ENCODE measurements at places on chromosomes 12 and 14. TPM values are rescaled to one million over a fixed set of nuclear protein-coding genes. Genes with fewer than 3 reads are reported as not detected.

DNA sequence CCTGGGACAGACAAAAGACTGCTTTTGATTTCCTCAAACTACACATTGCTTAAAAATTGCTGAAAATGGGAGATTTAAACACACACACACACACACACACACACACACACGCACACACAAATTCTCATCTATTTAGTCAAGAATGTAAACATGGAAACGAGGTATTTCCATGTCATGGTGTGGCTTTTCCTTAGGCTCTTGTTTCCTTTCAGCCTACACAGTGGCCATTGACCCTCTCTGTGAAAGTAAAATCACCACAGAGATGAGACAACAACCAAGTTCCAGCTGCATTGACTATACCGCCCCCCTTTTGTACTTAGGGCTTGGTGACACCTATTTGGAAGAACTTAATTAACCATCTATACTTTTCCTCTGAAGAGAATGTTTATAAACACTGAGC is 41.9 kb downstream of the TTC8 start:
- DNase-seq, result no peak

DNA sequence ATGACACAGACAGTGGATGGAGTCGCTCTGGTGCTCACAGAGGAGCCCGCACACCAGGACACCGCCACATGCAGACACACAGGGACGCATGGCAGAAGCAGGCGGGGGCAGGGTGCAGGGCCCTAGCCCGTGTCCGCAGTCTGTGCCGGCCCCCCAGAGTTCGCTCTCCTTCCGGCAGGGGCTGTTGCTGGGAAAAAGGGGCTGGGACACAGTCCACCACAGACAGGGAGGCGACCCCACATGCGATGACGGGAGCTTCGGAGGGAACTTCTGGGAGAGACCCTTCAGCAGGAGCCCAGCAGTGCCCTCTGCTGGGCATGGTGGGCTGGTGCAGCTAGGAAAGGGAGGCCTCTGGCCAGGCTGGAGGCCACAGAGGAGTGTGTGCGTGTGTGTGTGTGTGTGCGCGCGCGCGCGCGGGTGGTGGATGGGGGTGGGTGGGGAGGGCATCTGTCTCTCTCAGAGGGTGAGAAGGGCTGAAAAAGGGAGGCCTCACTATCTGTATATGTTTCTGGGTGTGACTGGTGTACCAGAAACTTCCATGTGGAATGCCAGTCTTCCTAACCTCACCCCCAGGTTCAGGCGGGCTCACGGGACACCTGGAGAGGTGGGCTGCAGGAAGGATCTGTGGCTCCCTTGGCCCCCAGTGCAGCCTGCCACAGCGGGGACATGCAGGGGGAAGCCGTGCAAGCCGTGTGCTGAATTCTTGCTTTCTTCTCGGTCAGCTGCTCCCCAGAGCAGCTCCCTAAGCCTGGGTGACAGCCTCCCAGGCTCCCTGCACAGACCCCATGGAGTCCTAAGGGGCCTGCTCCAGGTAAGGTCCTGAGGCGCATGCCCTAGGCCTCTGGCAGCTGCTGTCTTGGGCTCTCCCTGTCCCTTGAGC is 60.7 kb downstream of the PLEKHG3 start:
- peak; percentile 67 for DNase-seq

DNA sequence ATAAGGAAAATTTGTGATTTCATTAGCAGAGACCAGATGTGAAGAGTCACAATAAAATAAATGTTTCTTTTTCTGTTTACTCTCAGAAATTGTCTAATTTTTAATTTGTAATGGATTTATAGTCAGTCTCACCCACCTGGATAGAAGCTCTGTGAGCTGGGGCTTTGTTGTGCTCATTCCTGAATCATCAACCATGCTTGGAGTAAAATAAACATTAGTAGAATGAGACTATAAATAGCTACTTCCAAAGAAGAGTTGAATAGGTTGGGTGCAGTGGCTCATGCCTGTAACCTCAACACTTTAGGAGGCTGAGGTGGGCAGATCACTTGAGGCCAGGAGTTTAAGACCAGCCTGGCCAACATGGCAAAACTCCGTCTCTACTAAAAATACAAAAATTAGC is 185.3 kb upstream of the FBXO33 start:
- DNase-seq, result no peak

Gene ACSM4
- not detected for total RNA-seq

Gene RFX4
- total RNA-seq, result not detected

- no peak for DNase-seq
These were observed 40.1 kb upstream of the DUSP6 start for GRCh38 chr12:89392391-89392790.

Gene SAMD15
- 0.23 TPM for total RNA-seq

DNA sequence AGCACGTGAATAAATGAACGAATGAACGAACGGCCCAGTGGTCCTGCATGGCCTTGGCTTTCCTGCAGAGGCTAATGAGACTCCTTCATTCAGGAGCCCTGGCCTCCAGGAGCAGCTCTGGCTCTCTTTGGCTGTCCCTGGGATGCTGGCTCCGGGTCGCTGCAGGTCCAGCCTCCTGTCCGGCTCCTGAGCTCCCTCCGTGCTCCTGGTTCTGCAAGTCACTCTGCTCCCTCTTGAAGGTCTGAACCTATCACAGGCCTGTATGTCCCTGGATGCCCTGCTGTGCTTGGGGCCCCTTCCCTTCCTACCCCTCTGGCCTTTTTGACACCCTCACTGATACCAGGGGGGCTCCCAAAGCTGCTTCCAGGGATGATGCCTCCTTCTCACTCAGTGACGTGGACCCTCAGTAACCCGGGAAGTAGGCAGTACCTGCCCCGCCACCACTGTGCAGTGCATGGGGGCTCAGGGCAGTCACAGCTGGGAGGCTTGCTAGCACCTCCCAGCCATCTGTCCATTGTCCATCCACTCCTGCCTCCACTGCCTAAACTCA is 133.7 kb upstream of the C14orf180 start:
- DNase-seq, result no peak

- no peak for DNase-seq
These were observed 54.1 kb upstream of the ARHGAP5 start for GRCh38 chr14:32022938-32023466.

DNA sequence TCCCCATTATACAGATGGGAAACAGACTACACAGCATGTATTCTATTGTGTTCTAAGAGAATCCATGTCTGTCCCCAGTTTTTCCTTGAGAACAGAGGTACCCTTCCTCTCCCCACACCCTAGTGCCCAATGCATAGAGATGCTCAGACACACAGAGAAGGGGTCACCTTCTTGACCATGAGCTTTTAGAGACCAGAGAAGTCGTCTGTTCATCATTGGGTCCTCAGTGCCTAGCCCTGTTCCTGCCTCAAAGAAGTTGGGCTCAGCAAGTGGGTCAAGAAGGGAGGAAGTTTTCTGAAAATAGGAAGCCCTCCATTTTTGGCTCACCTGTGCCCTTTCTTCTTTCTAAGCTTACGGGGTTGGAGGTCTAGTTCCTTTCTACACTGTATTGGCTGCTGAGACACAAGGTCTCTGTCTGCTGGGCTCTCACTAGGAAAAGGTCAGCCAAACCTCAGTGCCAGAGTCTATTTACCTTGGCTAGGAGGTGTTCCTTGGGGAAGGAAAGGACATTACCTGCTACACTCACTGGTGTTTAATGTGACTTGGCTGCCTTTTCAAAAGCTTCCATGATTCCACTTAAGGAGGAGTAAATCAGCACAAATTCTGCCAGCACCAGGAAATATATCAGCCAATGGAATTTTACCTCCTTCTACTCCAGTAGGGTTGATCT is 198.5 kb upstream of the PWP1 start:
- no peak for DNase-seq
